Left ventricle myocardium inferior (tissue), 1 donor: ENCODE measurements at places on chromosomes 2 and 18.

- no peak for DNase-seq
Measured at GRCh38 chr2:197559681-197560080, 43.8 kb downstream of the MOB4 start.

GRCh38 chr2:42877936-42878335, 85.6 kb upstream of the HAAO start:
- DNase-seq, result no peak

DNA sequence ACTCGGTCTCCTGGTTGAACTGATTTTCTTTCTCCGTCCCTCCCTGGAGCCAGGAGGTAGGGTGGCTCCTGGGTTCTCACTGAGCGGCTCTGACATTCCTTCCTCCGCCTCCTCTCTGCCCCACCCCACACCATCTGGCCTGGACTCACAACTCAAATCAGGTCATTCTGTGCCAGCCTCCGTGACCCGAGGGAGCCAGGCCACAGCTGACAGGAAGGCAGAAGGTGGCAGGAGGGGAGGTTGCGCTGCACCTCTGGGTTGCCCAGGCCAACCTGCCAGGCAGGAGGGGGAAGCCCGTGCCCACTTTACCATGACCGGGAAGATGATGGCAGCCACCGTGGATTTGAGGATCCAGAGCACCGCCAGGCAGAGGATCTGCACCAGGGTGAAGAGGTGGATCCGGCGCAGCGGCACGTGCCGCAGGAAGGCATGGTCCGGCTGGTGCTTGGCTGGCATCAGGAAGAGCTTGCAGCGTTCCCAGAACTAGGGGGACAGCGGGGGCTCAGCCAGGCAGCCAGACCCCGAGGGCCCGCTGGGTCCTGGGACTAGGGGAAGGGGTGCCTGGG, 28.3 kb downstream of the MTHFD2 start:
- DNase-seq, result peak; percentile 52

DNA sequence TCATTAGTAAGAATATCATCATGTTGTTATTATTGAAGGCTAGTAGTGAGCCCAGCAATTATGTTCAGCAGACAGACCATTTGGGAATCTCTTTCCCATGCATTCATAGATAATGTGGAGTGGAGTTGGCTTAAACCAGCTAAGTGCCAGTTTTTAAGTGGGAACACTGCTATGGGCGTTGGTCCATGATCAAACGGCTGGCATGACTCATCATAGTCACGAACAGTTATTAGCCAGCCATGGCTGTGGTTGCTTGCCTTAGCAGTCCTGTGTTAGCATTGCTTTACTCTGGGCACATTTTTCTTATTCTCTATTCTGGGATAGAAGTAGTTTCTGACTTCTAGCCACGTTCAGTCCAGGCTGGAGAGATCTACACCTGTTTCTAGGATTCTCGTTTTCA, 17.7 kb downstream of the EIF4E2 start:
- DNase-seq, result no peak

- no peak for DNase-seq
Measured at GRCh38 chr2:76310894-76311633, 600.3 kb upstream of the GCFC2 start.

DNA sequence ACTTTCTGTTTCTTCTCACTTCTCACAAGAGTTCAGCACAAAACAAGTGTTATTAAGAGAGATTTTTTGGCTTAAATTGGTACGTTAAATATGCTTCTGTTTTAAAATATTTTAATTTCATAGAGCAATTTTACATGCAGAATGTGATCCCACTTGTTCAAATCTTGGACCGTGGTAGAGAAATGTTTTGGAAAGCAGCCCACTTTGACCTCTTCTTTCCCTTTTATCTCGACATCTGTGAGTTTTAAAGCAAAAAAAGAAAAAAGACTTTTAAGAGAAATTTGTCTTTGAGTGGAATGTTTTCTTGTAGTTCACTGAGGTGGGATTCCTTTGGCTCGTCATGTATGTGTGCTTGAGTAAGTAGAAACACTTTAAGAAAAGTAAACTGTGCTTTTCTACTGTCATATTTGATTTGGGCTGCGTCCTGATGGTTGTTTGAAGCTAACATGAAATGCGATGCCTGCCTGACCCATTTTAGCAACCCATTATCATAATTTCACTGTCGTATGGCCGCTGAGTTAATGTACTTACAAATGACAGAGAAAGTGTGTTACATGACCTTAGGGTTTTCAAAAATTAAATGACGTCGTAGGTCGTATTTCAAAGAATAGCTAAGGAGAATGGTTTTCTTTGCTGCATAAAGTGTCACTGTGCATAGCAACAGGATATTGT, 54.5 kb downstream of the TSHZ1 start:
- DNase-seq, result no peak

- DNase-seq, result no peak
Measured at GRCh38 chr2:214782671-214783070, 26.8 kb downstream of the BARD1 start.

GRCh38 chr18:60247103-60247502, 125.5 kb downstream of the MC4R start:
- no peak for DNase-seq
